Naive thymus-derived CD8-positive, alpha-beta T cell (primary cell): ENCODE measurements at places on chromosomes 4 and X.

- DNase-seq = no peak
These were observed 167.3 kb upstream of the ETNPPL start for GRCh38 chr4:108930186-108930585.

DNA sequence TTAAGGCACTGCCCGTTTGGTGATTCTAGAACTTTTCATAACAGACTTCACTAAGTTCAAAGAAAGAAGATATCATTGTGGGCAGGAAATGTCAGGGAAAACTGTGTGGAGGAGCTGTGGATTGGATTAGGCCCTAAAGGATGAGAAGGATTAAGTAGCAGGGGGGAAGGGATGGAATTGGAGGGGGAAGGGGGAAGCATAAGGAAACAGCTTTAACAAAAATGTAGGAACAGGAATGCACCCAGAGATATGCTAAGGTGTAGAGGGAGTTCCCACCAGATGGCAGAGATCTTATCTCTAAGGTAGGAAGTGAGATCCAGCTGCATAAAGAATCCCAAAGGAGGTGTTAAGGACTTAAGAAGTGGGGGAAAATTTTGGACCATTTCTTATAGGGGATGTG lies 114.5 kb downstream of the LARP7 start:
- DNase-seq = no peak

GRCh38 chr4:101411926-101412325 lies 64.6 kb upstream of the PPP3CA start:
- DNase-seq = no peak

DNA sequence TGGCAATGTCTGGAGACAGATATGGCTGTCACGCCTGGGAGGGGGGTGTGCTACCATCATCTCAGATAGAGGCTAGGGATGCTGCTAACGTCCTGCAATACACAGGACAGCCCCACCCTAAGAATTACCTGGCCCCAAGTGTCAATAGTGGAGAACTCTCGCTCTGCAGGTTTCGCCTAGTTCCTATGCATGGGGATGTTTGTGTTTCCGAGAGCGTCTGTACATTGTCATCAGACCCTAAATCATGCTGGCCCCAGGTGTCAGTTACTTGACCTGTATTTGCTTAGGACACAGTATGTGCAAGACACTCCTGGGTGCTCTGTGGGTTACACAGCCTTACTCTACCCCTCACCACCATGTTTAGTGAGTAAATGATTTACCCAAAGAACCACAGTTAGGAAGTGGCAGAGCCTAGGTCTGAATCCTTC lies 90.8 kb downstream of the AFF1 start:
- DNase-seq = no peak

- no peak for DNase-seq
These were observed 34.7 kb upstream of the NYX start for GRCh38 chrX:41412261-41413081.

- no peak for DNase-seq
These were observed 116.1 kb downstream of the AMMECR1 start for GRCh38 chrX:110201799-110202198.

DNA sequence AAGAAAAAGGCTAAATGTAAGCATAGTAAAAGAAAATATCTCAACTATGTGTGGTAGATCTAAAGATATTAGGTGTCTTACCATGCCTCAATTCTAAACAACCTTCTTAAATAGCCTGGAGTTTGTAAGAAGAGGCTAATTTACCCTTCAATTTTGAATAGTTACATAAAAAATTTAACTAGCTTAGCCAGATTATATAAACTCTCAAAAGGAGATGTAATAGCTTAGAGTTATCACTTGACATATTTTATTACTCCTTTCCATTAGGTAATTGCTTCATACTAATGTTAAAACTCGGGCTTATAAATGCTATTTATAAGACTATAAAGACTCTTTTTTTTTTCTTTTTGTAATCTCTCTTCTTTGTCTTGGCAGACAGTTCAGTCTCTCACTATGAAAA lies 297.5 kb upstream of the PABPC4L start:
- DNase-seq = no peak

- no peak for DNase-seq
These were observed 340.0 kb downstream of the DCAF12L2 start for GRCh38 chrX:125826080-125826479.

DNA sequence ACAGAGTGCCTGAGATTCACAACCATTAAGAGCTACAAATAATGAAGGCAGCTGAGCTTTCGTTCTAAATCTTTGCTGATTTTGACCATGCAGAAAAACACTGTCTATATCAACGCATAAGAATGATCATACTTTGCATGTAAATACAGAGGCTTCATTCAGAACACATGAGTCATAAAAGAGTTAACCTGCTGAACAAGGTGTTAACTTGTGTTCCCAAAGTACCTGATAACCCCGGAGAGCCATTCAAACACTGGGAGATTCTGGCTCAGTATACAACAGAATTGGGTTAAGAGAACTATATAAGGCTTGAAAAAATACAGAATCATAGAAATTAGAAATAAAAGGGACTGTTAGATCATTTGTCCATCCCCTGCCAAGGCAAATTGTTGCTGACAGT lies 964.3 kb upstream of the TENM3 start:
- no peak for DNase-seq

DNA sequence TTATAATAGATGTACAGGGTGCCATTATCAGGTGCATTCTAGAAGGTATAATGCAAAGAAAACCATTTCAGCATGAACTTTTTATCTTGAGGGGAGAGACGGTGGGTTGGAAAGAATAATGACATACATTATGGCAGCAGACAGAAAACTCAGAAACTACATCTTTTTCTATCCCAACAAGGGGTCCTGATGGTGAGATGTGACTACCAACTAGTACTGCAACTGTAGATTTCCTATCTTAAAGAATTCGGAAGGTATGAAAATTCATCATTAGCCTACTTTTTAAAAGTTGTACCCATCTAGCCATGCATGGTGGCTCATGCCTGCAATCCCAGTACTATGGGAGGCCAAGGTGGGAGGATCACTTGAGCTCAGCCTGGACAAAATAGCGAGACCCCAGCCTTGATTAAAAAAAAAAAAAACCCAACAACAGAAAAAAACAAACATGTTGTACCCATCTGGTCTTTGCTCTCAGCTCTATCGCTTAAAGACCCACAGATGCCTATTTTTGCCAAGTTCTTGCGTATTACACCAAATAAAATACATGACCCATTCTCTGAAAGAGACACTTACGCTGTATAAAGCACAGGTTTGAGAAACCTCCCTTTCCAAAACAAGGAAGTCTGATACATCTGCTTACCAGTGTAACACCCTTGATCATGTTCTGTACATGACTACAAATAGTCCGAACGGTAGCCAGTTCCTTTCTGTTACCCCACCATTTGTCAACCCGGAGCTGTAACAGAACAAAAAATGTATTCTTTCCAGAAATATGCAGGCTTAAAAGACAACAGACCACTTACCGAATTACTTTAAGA lies 1.6 kb downstream of the RPL9 start:
- no peak for DNase-seq

- DNase-seq = no peak
These were observed 1.1 kb upstream of the RAP1GDS1 start for GRCh38 chr4:98260047-98260578.

DNA sequence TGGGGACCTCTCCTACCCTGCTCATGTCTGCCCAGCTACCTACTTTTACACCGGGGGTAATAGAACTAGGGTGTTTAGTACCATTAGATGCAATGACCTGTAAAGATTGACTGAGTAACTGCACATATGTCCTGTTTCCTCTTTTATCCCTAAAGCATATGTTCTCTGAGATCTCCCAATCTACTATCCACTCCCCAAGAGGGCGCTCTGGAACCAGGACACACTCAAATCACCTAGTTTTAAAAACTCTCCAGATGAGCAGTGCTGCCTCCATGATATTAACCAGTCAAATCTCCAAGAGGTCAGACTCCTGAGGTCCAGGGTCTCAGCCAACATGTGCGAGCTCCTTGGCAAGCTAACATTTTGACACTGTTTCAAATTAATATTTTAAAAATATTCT lies 87.0 kb upstream of the TSPAN5 start:
- DNase-seq = no peak

DNA sequence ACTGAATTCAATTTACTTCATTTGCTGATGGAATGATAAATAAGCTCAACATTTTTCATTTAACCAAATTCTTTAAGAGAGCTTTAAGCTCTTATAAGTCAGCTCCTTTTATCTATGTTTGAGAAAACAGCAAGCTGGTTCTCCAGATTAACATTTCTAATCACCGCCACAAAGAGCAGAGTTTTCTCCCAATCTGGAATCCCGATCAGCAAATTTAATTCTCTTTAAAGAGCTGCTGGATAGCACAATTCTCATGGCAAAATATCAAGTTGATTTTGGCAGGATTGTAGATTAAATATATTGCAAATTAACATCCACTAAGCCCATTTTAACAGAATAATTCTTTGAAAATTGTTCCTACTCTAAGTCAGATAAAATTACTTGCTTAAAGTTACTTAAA lies 48.8 kb downstream of the RPS6KA3 start:
- no peak for DNase-seq

DNA sequence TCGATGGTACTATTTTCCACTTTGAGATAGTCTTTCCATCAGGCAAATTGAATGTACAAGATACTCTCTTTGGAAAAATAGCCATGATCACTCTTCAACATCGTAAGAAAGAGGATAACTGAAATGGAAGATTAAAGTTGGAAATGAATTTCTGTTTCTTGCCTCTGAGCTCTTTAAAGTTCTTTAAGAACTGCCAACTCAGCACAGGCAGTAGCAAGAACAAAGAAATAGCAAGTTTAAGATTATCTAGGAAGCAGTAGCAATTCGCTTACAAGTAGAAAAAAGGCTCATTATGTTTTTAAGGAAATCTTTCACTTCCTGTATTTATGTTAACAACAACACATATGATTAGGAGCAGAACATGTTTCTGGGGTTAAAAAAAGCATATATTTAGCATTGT lies 127.6 kb downstream of the CDS1 start:
- DNase-seq = no peak

DNA sequence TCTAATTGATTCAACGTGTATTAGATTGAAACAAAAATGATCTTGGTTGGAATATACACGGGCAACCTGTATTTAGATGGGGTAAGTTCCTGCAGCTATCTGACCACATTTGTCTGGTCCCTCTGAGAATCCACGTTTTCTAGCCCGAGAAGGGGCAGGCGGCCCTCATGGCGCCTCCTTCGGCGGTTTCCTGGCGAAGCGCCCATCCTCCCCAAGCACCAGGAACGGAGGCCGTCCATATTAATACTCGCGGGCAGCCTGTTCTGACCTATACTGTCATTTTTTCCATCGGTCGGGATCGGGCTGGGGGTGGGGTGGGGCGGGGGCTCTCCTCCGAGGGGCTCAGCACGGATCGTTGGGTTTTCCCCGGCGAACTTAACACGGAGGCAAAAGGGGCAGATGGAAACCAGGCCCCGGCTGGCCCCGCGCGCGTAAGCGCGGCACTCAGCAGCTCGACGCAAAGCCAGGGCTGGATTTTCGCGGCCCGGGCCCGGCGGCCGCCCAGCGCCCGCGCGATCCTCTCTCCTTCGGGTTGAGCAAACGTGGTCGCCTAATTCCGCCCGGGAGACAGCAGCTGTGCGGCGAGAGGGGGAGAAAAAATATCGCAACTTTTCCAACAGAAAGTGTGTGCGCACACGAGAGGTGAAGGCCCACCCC lies 77.2 kb upstream of the BCOR start:
- DNase-seq = no peak

GRCh38 chr4:2497324-2497723 lies 28.4 kb downstream of the RNF4 start:
- DNase-seq = no peak

GRCh38 chrX:13702111-13702789 lies 13.3 kb downstream of the RAB9A start:
- DNase-seq = no peak

DNA sequence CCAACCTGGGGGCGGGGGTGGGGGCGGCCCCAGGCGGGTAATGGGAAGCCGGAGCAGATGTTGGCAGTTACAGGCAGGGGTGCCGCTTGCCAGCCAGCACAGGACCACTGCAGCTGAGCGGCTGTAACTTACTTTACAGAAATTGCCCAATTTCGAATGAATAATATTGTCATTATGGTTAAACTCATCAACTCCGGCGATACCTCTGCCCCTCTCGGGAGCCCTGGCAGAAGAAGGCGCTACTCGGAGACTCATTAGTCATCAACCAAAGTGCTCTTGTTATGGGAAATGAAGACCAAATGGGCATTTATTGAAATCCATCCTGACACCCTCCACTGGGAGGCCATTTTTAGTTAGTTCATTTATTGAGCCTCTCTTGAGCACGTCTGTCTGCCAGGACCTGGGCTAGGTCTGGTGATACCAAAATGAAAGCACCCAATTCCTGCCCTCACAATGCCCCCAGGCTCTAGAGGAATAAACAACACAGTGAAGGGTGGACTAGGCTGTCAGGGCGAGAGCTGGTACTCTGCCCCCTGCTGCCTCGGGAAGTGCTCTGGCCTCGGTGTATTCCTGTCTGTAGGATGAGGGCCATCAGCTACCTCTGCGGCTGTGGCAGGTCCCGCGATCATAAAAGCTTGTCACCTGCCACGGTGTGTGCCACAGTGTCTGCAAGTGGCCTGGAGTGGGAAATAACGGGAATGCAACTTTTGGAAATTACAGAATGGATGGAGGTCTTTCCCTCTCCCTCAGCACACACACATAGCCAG lies 159.1 kb upstream of the PSAPL1 start:
- DNase-seq = no peak

DNA sequence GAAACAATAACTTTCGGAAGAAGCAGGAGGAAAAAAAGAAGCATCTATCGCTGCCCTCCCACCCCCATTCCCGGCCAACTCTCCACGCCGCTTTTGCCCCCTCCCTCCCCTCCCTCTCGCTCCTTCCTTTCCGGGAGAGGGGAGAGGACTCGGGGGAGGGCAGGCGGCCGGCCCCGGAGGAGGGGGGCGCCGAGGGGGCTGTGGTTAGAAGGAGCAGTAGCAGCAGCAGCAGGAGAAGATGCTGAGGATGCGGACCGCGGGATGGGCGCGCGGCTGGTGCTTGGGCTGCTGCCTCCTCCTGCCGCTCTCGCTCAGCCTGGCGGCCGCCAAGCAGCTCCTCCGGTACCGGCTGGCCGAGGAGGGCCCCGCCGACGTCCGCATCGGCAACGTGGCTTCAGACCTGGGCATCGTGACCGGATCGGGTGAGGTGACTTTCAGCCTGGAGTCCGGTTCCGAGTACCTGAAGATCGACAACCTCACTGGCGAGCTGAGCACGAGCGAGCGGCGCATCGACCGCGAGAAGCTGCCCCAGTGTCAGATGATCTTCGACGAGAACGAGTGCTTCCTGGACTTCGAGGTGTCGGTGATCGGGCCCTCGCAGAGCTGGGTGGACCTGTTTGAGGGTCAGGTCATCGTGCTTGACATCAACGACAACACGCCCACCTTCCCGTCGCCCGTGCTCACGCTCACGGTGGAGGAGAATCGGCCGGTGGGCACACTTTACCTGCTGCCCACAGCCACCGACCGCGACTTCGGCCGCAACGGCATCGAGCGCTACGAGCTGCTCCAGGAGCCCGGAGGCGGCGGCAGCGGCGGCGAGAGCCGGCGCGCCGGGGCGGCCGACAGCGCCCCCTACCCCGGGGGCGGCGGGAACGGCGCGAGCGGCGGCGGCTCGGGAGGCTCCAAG lies 1.3 kb downstream of the PCDH7 start:
- no peak for DNase-seq

DNA sequence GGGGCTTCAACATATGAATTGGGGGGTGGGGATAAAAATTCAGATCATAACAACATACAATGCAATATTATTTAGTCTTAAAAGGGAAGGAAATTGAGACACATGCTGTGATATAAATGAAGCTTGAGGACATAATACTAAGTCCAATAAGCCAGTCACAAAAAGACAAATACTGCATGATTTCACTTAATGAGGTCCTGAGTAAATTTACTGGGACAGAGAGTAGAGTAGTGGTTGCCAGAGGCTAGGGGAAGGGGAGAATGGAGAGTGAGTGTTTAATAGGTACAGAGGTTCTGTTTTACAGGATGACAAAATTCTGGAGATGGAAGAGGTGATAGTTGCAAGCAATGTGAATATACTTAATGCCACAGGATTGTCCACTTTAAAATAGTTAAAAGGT lies 89.2 kb upstream of the RAPGEF2 start:
- DNase-seq = no peak
